ENCODE measurements at places on chromosomes 2 and 18. TPM values are rescaled to one million over a fixed set of nuclear protein-coding genes. Genes with fewer than 3 reads are reported as not detected.

The XDH gene
- total RNA-seq: not detected

The BOLL gene
- total RNA-seq: not detected

The SPATA3 gene
- total RNA-seq: not detected

The CDH19 gene
- under 0.01 TPM for total RNA-seq

The NCKAP5 gene
- total RNA-seq: under 0.01 TPM

The PRSS56 gene
- not detected for total RNA-seq

The GALNT3 gene
- under 0.01 TPM for total RNA-seq

The CFAP65 gene
- total RNA-seq: not detected

The DOK6 gene
- total RNA-seq: 2.3 TPM

The REG1B gene
- not detected for total RNA-seq

The PLA2R1 gene
- total RNA-seq: 26.9 TPM

The HMSD gene
- total RNA-seq: not detected

The FBLN7 gene
- 6.6 TPM for total RNA-seq

The ADCYAP1 gene
- not detected for total RNA-seq

The NT5DC4 gene
- not detected for total RNA-seq

The NLRC4 gene
- total RNA-seq: not detected

The NETO1 gene
- not detected for total RNA-seq

The ZAP70 gene
- 0.13 TPM for total RNA-seq

The ABCG5 gene
- not detected for total RNA-seq

The NEB gene
- 0.63 TPM for total RNA-seq

The ZBTB7C gene
- total RNA-seq: under 0.01 TPM

The IL36B gene
- not detected for total RNA-seq

The IL36RN gene
- total RNA-seq: not detected

The CXCR1 gene
- not detected for total RNA-seq

The MC2R gene
- not detected for total RNA-seq

The DNER gene
- under 0.01 TPM for total RNA-seq

The ABHD1 gene
- total RNA-seq: not detected

The FOXD4L1 gene
- not detected for total RNA-seq

The ANKRD29 gene
- 2.0 TPM for total RNA-seq

All from dermis microvascular lymphatic vessel endothelial cell (primary cell).